ENCODE measurements at places on chromosomes 12 and 14. TPM values are rescaled to one million over a fixed set of nuclear protein-coding genes. Genes with fewer than 3 reads are reported as not detected.

C12orf50 gene
- not detected for total RNA-seq

DNA sequence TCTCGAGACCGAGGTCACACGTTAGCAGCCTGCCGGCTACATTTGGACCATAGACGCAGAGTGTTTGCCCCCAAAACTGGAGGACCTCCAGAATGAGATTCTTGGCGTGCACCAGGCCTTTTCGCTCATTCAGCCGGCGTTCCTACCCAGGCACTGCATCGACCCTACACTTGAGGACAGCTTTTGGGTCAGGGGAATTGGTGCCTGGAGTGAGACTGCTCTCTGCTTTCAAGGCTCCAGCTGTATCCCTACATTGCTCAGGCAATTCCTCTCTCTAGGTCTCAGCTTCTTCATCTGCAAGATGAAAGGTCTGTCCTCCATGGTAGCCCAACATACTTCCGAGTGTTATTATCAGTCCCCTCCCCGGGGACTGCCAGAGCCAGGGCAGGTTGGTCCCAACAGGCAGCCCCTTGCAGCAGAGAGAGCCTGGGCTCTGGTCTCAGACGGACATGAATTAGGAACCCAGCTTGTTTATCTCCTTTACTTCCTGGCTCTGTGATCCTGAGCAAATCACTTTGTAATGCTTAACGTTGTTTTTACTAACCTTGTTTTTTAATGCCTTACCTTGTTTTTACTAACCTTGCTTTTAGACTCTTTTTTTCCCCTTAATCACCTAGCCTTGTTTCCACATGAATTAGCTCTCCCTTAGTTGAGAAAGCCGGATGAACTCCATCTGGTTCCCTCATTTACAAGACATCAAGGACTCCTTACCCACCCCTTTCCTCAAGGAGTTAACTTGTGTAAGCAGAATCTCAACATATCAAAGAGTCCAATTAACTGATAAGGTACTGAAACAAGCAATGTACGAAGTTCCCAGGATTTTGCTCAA, 892 bp downstream of the TCHP start:
- DNase-seq: no peak

- no peak for DNase-seq
Measured at GRCh38 chr14:106491851-106492250, 965.5 kb downstream of the TMEM121 start.

SPTB gene
- under 0.01 TPM for total RNA-seq

- DNase-seq: no peak
Measured at GRCh38 chr12:117450209-117450608, 88.8 kb upstream of the NOS1 start.

DNA sequence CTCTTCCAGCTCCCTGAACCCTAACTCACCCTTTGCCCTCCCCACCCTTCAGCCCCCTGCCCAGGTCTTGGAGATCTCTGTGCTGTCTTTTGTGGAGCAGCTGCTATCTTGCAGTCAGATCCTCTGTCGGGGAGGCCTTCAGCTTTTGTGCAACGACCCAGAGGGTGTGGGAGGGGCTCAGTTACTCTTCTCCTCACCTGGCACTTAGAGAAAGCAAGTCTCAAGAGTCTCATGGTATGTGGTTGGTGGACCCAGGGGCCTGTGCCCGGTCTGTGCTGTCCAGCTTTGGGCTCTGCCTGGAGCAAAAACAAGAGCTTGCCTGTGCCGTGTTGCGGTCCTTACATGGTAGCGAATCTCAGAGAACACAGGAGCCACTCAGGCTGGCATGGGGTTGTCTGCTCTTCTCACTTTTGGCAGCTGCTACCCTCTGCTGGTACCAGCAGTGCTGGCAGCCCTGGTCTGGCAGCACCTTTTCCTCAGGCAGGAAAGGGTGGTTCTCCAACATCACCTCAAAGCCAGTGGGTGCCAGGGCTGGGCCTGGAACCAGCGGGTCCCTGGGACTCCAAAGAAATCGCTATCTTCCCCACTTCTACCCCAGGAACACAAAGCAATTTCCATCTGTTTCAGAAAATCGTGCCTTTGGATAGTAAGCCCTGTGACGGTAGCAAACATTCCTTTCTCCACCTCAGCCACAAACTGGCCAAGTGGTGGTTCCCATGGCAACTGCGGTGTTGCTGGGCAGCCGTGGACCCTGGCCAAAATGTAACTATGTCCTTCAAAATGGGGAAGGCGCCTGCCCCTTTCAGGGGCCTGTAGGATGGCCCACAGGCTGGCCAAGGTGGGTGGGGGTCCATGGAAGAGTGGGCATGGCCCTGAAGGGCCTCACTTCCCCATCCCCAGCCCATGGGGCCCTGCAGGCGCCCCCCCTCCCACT, 90.0 kb downstream of the RIN3 start:
- DNase-seq: no peak

DNA sequence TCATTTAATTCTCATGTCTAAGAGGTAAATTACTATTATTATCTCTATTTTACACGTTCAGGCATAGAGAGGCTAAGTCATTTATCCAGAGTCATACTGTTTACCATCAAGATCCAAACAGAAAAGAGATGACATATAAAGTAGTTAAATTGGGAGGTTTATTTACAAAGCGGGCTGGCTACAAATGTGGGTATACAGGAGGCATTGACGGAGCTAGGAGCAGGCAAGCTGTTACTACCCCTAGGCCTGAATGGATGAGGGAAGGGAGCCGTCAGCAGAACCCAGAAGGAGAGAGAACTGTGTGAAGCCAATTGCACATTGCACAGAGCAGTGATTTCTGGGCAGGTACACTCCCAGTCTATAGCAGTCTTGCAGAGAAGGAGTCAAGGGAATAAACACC, 39.8 kb downstream of the DACT1 start:
- DNase-seq: no peak

- no peak for DNase-seq
Measured at GRCh38 chr14:71783786-71784185, 148.4 kb upstream of the RGS6 start.

PMEL gene
- total RNA-seq: 0.63 TPM

GRCh38 chr14:100442498-100443490, 119.7 kb downstream of the SLC25A47 start:
- no peak for DNase-seq

DNA sequence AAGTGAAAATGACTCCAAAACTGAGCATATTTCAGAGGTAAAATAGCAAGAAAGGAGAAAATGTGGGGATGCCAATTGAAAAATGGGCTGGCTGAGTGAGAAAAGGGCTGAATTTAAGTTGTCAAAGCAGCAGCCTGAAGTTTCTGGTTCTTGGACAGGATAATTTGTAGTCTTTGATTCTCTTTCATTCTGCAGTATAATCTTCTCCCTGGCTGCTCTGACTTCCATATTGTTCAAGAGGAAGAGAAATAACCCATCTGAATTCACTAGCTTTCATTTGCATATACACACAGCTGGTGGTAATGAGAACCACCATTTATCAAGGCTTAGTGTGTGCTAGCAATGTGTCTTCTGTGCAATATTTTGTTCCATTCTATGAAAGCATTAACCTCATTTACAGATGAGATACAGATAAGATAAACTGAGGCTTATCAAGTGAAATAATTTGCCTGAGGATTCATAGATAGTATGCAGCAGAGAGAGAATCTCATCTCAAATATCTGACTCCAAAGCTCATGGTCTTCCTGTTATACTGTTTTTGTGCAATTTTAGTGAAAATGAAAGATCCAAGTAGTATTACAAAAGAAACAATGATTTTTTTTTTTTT, 184.2 kb downstream of the TMTC2 start:
- DNase-seq: no peak

GRCh38 chr14:61466249-61466904, 145.0 kb downstream of the PRKCH start:
- DNase-seq: no peak
